ENCODE measurements at places on chromosomes 5 and 9.

DNA sequence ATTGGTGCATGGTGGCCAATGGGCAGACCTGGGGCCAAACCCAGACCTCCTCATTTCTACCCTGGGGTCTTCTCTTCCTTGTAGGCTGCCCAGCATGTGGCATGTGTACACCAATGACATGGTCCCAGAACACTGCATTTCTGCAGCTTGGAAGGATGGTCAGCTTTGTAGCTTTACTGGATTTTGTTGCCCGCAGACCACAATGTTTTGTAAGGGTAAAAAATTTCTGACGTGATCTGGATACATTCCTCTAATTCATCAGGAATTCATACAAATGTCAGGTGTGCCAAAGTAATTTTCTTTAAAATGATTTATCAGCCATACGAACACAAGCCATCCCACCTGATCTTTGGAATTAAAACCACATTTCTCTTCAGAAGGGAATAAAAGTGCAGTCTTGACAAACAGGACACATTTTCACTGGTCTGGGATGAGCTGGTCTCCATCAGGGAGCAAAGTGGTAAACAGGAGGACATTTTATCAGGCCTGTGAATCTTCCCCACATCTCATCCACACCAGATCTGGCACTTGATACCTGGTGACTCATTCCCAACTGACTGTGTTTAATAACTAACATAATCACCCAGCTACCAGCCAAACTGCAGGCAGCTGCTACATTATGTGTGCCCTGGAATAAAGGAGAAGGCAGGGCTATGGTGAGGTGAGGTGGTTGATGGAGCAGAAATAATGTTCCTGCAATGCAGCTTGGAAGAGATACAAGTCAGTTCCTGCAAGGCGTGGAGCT is 103.9 kb downstream of the SPOCK1 start:
- no peak for DNase-seq

DNA sequence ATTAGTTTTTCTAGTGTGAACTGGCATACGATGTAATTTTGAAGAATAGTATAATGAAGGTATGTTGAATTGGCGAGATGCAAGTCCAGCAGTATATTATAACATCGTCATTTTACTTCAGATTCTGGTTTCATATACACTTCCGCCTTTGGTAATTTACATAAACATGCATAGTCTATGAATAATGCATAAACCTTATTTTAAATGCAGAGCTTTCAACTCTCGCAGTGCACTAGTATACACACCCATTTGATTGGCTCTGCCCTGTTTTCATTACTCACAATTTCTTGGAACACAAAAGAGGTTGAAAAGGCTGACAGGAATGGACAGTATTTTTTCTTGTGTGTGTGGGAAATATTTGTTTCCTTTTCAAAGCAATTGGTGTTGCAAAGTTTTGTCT is 128.9 kb upstream of the CCNH start:
- no peak for DNase-seq

GRCh38 chr5:109038209-109038840 is 290.6 kb downstream of the FER start:
- no peak for DNase-seq

GRCh38 chr5:80324912-80325311 is 5.1 kb downstream of the SPZ1 start:
- DNase-seq = no peak

DNA sequence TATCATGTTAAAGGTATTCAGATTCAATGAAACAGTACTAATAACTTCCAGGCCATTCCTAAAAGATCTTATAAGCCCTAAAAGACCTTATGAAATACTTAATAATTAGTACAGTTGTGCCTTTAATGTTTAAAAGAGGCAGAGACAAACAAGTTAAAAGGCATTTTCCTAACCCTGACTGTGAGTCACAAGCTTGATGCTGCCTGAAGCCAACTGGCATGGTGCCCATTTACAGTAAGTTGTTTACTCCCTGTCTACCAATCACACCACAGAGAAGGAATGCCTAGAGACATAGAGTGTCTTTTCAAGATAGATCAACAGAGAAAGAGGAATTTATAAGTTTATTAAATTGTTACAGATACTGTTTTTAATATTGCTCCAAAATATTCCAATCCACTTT is 47.8 kb downstream of the NR3C1 start:
- DNase-seq = no peak

GRCh38 chr9:79395755-79396154 is 176.0 kb upstream of the TLE4 start:
- peak; percentile 13 for DNase-seq

DNA sequence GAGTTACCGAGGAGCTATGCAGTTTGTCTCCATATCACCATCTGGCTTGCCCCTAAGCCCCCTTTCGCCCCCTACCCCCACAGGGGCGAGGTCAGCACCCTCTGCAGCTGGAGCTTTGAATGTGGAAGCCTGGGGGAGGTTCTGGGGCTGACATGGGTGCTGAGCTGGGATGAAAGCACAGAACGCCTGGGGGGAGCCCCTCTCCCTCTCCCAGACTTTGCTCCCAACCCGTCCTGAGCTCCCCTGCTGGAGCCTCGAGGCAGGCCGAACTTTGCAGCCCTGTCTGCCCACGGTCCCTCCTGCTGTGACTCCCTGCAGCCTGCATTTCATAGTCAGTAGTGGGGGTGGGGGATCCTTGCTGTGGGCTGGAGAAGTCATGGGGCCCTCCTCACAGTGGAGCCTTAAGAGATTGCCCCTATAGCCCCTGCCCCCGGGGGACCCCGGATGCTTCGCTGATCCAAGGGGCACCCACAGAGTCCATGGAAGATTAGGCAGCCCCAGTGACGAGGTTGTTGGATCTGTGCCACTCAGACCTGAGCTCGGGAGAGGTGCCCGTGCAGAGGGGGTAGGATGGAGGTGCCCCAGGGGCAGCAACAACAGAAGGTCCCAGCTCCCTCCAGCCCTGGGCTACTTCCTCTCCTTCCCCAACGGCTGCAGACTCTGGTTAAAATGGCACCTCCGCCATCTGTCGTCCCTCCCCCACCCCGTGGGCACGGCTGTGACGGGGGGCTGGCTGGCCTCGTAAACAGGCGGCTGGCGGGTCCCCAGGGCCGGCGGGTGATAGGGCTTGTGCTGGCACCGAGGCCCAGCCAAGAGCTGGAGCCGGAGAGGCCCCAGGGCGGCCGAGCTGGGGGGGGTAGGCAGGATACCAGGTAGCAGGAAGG is 162.0 kb downstream of the C9orf50 start:
- DNase-seq = peak; percentile 23

DNA sequence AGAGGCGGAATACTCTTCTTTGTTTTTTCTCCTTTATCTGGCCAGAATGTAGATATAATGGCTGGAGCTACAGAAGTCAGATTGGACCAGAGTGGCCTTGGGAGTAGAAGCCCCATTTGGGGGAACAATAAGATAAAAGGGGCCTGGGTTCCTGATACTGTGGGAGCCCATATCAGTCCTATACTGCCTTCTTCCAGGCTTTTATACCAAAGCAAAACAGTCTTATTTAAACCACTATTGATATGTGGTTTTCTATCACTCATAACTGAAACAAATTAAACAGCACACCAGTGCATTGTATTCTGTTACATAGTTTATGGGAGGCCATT is 14.3 kb downstream of the SPAAR start:
- DNase-seq = no peak

DNA sequence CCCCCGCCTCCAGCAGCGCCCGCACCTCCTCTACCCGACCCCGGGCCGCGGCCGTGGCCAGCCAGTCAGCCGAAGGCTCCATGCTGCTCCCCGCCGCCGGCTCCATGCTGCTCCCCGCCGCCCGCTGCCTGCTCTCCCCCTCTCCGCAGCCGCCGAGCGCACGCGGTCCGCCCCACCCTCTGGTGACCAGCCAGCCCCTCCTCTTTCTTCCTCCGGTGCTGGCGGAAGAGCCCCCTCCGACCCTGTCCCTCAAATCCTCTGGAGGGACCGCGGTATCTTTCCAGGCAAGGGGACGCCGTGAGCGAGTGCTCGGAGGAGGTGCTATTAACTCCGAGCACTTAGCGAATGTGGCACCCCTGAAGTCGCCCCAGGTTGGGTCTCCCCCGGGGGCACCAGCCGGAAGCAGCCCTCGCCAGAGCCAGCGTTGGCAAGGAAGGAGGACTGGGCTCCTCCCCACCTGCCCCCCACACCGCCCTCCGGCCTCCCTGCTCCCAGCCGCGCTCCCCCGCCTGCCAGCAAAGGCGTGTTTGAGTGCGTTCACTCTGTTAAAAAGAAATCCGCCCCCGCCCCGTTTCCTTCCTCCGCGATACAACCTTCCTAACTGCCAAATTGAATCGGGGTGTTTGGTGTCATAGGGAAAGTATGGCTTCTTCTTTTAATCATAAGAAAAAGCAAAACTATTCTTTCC is 19.3 kb downstream of the CDKN2A start:
- DNase-seq = no peak

DNA sequence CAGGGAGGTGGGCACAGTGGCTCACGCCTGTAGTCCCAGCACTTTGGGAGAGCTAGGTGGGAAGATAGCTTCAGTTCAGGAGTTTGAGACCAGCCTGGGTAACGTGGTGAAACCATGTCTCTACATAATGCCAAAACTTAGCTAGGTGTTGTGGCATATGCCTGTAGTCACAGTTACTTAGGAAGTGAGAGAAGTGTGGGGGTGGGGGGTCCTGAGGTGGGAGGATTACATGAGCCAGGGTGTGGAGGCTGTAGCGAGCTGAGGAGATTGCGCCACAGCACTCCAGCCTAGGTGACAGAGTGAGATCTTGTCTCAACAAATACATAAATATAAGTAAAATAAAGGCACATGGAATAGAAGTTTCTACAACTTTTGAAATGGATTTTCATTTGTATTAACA is 23.1 kb downstream of the VCAN start:
- DNase-seq = no peak

- DNase-seq = no peak
Measured at GRCh38 chr9:137169896-137170358, at the start of gene LRRC26. LRRC26 (minus strand) TSS chr9:137170051; CDS start chr9:137169943, 108 bp downstream.

DNA sequence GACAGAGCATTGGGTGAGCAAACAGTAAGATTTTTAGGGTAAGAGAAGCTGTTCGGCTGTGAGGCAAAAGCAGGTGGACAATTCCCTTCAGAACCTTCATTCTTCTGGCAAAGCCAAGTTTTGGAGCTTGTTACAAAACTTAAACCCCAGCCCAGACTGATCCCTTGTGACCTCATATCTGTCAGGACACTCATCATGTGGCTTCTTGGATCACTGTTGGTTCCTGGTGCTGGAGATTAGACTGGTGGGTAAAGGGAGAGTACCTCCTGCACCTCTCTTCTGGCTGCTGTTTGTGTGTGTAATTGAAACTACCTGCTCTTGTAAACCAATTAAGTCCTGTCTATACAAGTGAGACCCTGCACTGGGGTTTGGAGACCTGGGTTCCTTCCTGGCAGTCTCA is 21.0 kb downstream of the LARP1 start:
- DNase-seq = no peak

GRCh38 chr5:137735555-137736284 is at the start of gene KLHL3:
KLHL3 (minus strand) TSS chr5:137736089; CDS start chr5:137735646, 443 bp downstream.
- peak; percentile 48 for DNase-seq

- no peak for DNase-seq
Measured at GRCh38 chr5:133461796-133462516, 150.4 kb downstream of the FSTL4 start.

GRCh38 chr5:158917731-158918130 is 182.0 kb downstream of the EBF1 start:
- DNase-seq = no peak

DNA sequence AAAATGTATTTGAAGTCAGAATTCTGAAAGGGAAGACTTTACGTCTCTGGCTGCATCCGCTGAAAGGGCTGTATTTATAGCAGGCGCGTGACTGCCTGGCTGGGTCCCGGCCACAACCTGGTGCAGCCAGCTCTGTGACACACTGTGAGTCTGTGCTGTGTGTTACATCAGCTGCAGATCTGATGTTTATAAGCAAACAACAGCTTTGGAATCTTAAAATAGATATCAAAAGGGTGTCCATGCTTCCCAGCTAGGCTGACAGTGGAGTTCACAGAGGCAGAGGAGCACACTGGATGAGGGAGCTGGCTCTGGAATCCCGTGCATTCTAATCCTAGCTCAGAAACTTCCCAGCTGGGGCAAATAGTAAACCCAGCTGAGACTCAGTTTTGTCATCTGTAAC is 433.4 kb upstream of the BRINP1 start:
- DNase-seq = peak; percentile 1

- no peak for DNase-seq
Measured at GRCh38 chr5:54760182-54760935, 225.0 kb downstream of the ESM1 start.

DNA sequence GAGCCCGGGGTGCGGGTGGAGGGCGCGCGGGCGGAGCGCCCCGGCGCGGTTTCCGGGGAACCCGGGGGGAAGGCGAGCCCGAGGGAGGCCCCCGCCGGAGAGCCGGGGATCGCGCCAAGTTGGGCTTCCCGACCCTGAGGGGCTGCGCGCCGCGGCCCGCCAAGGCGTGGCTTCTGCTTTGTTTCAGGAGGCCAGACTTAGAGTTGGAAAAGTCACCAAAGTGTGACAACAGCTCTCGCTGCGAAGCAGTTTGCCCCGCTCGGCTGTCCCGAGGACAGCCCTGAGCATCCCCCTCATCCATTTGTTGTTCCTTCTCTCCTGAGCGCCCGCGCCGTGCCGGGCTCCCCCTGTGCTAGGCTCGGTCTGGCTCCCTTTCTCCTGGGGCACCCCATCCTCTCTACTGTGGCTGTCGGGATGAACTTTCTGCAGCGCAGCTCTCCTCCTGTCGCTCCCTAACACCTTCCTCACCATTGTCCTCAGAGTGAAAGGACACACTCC is 410 bp downstream of the GLIPR2 start:
- DNase-seq = no peak

GRCh38 chr5:173630724-173631365 is 14.4 kb upstream of the BOD1 start:
- no peak for DNase-seq

DNA sequence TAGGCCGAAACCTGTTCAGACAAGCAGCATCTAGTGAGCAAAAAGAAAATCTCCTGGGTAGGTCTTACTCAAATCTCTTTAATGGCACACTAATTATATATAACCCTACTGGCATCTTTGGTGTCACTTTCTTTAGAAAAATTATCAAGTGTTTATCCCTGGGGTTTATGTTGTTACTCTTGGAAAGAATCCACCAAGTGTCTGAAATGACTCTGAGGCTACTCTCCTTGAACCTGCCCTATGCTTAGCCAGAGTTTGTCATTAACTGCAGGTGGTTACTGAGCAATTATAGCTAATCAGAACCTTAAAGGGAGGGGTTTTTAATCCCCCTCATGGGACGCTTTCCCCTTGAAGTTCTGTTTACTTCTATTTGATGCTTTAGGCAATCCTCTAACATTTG is 381.9 kb downstream of the PLK2 start:
- DNase-seq = no peak
